ENCODE measurements at places on chromosomes 4 and X.

DNA sequence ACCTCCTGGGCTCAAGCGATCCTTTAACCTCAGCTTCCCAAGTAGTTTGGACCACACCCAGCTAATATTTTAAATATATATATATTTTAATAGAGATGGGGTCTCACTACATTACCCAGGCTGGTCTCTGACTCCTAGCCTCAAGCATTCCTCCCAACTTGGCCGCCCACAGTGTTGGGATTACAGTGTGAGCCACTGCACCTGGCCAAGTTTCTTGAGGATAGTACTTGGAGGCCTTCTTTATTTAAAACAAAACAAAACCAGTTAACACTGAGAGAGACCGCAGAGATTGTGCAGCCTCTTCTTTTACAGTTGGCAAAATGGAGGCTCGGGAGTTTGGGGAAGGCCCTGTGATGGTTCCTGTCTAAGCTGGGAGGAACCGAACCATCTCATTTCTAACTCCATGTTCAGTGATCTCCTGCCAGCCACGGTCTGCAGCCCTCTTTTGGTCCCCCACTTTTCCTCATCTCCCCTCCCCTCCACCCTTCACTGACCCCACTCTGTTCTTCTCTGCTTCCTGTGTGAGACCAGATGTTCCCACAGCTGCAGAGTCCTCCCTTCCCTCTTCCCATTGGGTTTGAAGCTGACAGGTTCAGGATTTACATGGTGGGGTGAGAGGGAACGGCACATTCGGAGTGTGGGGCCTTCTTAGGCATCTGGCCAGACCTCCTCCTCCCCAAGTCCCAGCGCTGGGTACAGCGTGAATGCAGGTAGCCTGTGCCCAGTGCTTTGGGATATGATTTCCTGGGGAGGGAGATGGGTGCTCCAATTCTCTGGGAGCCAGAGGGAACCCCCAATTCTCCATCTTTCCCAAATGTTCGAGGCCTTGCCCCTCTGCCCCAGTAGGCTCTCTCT, 1.4 kb upstream of the SORCS2 start:
- no peak for DNase-seq

DNA sequence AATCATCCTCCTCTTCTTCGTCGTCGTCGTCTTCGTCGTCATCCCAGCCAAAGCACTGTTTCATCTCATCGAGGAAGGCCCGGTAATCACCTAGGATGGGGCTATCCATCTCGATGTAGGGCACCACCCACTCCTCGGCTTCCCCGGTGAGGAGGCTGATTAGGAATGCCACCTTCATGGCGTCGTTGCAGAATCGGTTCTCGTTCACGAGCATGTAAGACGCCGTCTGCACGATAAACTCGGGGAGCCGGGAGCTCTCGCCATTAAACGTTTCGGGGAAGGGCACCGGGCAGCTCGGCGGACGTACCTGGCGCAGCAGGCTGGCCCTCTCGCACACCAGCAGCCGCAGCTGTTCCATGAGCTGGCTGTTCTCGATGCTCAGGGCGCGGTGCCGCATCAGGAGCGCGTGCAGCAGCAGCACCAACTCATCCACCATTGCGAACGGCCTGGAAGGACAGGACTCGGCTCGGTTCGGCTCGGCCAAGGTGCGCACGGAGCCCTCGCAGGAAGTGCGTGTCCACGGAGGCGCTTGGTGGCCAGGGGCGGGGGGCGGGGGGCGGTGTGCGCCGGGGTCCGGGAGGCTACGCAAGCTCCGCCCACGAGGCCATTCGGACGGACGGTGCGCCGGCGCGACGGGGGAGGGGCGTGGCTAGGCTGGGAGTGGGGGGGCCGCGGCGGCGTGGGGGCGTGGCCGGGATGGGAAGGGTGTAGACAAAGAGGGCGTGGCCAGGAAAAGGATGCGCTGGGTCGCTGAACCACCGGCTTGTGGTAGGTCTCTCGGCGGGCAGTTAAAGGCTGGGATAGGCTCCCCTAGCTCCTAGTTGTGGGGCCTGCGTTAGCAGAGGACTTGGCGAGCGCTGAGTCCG, at the start of gene LDOC1:
LDOC1 (minus strand) TSS at position 544 of the 866 bp plus-strand sequence; CDS start at position 436, 108 bp downstream.
- peak; percentile 3 for DNase-seq

DNA sequence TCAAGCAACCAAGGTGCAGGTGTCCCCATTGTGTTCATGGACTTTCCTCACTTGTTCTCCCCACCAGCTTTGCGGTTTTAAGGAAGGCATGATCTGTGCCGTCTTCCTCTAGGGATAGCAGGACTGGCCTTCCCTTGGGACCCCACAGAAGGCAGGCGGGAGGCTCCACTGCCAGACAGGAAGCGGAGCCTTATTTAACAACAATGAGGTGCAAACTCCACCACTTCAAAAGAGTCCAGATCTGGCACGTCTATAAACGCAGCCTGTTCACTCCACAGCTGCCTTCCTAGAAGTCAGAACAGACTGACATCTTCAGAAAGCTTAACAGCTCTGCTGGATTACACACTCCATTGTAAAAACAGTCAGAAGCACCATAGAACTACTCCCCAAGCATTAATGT, 1.7 kb upstream of the GPR143 start:
- DNase-seq: no peak

GRCh38 chr4:138672393-138672976, 343.1 kb upstream of the NOCT start:
- DNase-seq: peak; percentile 29
